ENCODE measurements at places on chromosomes 12 and 14. TPM values are rescaled to one million over a fixed set of nuclear protein-coding genes. Genes with fewer than 3 reads are reported as not detected.

Gene KRT6C
- total RNA-seq = not detected

Gene FGD6
- 17.6 TPM for total RNA-seq

Gene CD163
- not detected for total RNA-seq

Gene TOMM20L
- total RNA-seq = not detected

Gene FAM186B
- 0.08 TPM for total RNA-seq

Gene POTEG
- not detected for total RNA-seq

Gene RNASE7
- total RNA-seq = not detected

Data from A549 treated with DMSO at 1 μM for 4 hours (cell line).